CD4-positive, alpha-beta T cell treated with Interleukin-2 at 100 ng/mL for 4 hours (primary cell): ENCODE measurements at places on chromosomes 2 and 18.

DNA sequence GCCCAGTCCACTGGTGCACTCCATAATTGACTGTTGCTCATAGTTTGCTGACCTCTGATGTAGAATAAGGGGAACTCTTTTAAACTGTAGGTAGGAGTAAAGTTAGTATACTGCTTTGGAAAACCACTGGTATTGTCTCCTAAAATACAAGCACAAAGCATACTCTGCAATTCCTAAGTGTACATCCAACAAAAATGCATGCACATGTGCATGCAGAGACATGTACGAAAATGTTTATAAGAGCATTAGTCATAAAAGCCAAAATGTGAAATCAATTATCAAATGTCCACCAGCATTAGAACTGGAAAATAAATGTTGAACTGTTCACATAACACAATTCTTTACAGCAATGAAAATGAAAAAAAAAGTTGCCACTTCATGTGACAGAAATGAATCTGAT lies 39.8 kb upstream of the DDX18 start:
- DNase-seq = no peak

DNA sequence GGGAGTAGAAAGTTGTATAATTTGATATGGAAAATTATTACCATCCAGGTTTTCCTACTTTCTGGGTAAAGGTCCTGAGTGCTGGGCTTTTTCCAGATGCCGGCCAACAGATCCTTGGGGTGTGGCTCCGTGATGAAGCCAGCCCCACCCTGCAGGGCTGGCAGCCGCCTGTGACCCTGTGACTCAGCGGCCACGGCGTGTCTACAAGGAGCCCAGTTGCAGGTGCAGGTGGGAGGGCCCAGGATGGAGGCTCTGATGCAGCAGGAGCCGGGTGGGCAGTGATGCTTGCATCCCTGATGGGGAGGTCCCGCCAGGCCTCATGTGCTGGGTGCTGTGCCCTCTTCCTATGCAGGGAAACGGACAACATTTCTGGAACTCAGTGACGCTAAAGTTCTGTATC lies 96.0 kb upstream of the ALKAL2 start:
- DNase-seq = no peak

- peak; percentile 55 for DNase-seq
Observed at GRCh38 chr2:234444893-234445292, 52.0 kb downstream of the ARL4C start.

GRCh38 chr2:152594792-152595191 lies 122.5 kb downstream of the PRPF40A start:
- DNase-seq = no peak
